Lower leg skin (tissue), 4 donors: ENCODE measurements at places on chromosomes 11 and 22.

DNA sequence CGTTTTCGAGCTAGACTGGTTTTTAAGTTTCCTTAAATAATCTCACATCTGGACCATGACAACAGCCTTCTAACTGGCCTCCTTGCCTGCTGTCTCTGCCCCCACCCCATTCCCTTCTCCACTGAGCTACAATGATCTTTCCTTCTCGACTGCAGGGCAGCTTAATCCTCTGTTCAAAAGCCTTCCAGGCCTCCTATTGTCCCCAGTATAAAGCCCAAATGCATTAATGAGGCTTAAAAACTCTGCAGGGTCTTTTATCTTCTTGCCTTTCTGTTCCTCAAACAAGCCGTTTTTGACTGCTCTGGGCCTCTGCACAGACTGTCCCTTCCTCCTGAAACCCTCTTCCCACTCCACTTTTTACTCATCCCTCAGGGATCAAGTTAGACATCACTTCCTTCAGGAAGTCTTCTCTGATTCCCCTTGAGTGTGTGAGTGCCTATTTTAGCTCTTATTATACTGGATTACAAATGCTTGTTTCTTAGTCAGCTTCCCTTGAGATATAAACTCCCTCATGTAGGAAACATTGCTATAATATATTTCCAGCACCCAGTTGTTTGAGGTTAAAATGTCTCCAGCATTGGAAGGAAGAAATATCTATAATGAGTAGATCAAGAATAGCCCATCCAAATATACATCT is 23.6 kb upstream of the PAMR1 start:
- DNase-seq: no peak

GRCh38 chr11:124865181-124865901 is at the start of gene ROBO3:
Gene ROBO3 (plus strand): TSS chr11:124865432. CDS start chr11:124865578, 146 bp downstream.
- DNase-seq: no peak

GRCh38 chr11:64501500-64502427 is 89.3 kb upstream of the SLC22A12 start:
- DNase-seq: no peak

DNA sequence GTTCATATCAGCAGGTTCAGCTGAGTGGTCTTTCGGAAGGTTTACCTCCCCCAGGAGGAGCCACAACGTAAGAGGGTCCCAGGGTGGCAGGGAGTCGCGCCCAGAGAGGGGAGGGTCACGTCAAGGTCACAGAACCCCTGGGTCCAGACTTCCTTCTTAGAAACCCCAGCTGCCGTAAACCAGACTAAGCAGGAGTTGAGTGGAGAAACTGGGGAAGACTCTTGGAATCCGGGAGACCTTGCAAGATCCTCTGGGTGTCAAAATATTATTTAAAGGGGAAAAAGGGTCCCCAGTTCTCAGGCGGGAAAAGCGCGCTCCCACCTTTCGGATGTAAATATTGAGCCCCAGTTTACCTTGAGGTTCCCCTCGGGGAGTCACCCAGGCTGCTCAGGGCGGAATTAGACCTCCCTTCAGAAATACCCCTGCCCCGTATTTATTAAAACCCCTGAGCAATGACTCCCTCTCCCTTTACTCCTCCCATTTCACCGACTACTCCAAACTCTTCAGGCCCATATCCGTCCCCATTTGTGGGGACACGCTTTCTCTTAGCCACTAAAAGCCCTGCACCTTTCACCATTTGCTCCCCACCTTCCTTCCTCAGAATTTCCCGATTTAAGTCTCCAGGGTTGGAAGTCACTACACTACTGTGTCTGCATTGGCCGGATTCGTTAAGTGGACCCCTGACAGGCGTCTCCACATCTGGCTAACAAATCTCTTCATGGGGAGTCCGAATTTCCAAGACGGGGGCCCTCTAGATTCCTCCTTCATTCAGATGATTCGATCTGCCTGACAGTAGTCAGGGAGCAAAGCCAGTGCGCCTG is 4.2 kb downstream of the SLC17A6 start:
- DNase-seq: no peak

DNA sequence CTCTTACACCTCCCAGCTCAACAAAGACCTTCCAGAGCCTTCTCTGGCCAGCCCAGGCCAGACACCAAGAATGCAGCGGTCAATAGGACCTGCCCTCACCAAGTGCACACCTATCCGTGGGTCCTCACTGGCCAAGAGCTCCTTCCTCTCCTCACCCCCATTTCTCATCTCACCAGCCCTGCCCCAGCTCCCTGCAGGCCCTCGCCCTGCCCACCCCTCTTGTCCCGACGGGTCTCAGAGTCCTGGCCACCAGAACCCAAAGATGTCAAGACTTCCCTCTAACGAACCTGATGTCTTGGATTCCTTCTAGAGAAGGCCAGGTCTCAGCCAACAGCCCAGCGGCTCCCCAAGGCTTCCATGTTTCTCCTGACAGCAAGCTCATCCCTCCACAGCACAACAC is 43.6 kb downstream of the IGF2 start:
- DNase-seq: no peak

DNA sequence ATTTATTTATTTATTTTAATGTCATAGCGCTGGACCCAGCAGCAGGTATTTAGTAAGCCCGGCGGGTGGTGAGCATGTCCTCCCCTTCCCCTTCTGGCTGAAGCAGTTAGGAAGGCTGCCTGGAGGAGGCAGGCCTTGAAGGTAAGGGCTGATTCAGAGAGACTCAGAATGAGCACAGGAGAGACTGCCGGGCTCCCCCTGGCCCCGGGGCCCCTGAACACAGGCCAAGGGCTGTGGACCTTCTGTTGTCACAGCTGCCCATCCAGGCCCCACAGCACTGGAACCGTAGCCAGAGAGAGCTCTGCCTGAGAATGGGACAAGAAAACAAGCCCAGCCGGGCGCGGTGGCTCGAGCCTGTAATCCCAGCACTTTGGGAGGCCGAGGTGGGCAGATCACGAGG is 52.8 kb downstream of the KCNJ4 start:
- no peak for DNase-seq

- DNase-seq: no peak
These were observed 20.3 kb upstream of the MICAL3 start for GRCh38 chr22:18044548-18045271.

DNA sequence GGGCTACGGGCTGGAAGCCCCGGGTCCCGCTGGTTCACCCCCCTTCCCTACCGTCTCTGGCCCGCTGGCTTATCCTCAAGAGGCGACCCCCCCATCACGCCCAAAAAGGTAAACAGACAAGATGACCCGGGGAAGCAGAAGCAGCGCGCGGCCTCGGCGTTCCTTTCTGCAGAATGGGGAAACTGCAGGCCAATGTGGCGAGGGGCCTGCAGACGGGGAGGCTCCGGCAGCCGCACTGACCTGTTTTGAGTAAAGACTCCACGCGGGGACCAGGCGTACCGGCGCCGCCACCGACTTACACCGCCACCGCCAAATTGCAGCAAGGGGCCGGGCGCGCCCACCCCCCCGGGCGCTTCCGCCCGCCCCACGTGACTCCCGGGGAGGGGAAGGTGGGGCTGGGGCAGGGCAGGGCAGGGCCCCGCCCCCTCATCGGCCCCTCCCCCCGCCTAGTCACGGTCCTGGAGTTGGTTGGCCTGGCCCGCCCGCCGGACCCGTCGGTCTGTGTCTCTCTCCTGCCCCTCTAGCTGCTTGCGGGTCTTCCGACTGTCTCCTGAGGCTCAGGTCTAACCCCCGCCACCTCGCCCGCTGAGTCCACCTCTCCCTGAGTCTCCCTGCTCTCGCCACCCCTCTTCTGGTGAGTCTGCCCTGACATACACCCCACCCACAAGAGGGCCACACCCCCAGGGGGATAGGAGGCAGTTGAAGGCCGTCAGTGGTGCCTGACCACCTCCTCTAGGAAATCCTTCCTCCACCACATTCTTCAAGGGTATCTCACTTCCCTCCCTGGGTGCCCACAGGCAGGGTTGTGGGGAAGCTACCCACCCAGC is at the start of gene ARAP1:
TSS of gene ARAP1 (minus strand) at position 321 of the 827 bp plus-strand sequence. CDS start 25,280 bp downstream, outside the sequence.
- DNase-seq: peak; percentile 54

GRCh38 chr11:113574171-113574570 is 99.0 kb upstream of the DRD2 start:
- DNase-seq: no peak

GRCh38 chr11:100647861-100648260 is 39.2 kb upstream of the ARHGAP42 start:
- DNase-seq: no peak

- DNase-seq: no peak
These were observed 23.2 kb upstream of the PDGFB start for GRCh38 chr22:39267974-39268373.

DNA sequence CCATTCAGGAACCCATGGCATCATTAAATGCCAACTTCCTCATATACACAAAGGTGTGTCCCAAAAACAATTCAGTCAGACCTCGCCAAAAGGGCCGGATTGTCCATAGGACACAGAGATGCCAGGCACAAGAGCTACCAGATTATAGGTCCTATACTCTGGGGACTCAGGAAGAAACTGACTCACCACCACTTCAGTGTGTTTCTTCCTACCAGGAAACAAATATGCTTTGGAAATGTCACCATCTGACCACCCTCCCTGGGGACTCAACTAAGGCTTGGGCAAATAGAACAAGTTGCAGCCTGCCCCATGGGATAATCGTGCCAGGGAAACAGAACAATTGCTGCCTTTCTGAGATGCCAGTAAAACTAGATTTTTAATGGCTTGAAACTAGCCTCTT is 11.7 kb downstream of the POU2AF3 start:
- no peak for DNase-seq

DNA sequence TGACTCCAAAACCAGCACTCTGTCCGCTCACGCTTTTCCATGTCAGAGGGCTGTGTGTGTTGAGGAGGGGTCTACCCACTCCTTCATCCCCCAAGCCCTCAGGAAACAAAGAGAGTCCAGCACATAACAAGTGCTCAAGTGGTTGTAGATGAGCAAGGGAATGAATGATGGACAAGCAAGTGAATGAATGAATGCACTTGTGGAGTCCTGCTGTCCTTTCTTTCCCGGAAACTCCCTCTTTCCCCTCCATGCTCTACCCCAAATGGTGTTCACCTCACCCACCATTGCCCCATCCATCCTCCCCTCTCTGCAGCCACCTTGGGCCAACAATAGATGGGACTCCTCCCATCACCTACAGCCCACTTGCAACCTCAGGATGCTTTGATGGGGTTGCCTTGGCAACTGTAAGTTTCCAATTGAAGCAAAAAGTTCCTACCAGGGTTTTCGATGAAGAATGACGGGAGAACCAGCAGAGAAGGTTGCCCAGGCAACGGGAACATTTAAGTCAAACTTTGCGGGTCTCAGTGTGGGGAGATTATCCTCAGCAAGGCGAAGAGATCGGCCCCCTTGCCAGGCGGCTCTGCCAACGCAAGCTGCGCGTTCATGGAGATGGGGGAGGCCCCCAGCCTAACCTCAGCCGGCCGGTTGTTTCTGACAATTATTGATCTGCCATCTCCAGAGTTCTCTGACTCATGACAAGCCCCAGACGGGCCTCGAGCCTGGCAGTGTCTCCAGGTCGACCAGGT is 51.1 kb downstream of the MCM5 start:
- no peak for DNase-seq

DNA sequence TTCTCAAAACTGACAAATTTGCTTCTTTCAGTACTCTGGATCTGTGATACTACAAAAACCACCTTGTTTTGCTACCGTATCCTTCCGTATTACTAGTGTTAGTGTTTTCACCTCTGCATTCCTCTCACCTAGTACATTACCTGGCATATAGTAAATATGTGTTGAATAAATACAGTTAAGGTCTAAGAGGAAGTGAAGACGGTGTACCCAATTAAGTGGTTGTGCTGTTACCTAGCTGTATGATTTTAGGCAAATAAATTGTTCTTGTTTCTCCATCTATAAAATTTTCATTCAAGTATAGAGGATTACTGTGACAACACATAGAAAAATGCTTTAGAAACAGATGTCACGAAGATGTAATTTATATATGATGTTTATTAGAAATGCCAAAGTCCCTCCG is 8.9 kb downstream of the BCL2L13 start:
- no peak for DNase-seq

DNA sequence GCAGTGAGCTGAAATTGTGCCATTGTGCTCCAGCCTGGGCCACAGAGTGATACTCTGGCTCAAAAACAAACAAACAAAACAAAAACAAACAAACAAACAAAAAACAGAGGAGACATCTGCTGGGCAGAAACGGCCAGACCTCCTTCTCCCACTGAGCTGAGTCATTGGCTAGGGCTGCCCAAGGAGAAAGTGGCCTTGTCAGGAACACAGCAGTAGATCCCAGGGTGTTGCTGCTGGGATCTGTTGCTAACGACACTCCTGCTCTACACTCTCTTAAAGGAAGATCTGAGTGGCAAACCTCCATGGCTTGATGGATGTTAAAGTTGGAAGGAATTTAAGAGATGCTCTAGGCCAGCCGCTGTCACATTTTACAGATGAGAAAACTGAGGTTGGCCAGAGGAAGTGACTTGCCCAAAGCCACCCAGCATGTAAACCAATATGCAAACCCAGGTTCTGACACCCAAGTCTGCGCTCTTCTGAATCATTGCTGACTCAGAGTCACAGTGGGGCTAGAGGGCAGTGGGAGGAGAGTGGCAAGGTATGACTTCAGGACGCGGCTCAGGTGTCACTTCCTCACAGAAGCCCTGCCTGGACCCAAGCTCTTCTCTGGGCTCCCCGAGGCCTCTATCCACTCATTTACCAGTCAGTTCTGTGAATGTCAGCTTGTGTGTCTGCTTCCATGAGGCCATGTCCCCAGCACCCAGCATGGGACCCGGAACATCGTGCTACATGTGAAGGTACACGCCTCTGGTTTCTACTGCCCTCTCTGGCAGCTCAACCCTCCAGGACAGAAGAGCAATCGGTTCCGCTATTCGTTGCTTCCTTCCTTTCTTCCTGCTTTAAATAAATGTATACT is 11.3 kb upstream of the GDPD5 start:
- no peak for DNase-seq

DNA sequence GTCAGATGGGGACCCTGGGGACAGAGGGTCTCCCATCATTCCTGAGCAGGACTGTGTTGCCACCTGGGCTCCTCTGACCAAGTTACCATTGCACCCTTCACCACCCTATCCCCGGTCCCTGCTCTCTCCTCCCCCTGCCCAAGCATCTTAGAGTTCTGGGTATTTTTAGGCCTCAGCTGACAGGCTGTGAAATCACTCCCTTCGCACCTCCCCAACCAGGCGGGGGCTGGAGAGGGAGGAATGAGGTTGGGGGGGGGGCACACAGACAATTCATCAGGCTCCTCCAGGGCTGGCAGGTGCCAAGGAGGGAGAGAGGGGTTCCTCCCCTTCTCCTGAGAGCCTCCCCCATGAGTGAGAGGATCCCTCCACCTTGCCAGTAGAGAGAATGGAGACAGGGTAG is 9.0 kb downstream of the SYT7 start:
- DNase-seq: no peak

GRCh38 chr11:34621876-34622275 is 983 bp downstream of the EHF start:
- DNase-seq: no peak

- DNase-seq: peak; percentile 80
These were observed 89.0 kb downstream of the MICAL2 start for GRCh38 chr11:12199231-12199948.
